ENCODE measurements at places on chromosomes 1 and 21.

DNA sequence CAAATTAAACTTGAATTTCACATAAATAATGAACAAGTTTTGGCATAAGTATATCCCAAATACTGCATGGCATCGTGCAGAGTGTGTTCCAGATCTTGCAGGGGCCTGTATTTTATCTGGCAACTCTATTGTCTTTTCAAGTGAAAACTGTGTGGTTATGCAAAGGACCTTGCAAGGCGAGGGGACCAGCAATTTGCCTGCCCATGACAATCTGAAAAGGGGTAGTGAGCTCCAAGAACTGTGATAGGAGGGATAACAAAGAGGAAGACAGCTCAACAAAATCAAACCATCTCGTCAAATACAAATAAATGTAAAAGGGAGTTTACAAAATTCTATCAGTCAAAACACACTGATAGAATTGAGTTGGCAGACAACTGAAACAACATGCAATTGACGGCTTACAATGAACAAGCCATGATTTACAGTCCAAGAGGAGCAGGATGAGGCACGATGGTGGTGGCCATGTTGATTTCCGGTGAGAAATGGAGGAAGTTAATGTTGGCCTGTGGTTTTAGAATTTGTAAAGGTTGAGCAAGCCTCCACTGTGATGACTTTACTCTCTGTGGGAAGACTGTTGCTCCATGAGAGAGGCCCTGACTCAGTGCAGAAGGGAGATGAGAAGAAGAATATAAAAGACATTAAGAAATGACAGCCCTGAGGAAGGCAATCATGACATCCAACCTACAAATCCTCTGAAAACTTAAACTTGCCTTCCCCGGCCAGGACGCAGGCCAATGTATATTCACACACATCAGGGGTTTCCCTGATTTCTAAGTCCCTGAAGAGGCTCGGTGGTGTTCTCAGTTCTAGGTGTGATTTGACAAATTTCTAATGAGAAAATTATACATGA is 132.2 kb downstream of the ADSS2 start:
- no peak for DNase-seq

GRCh38 chr1:70916034-70916427 is 131.6 kb downstream of the PTGER3 start:
- DNase-seq, result no peak

GRCh38 chr1:231872461-231872910 is 245.9 kb downstream of the DISC1 start:
- DNase-seq, result no peak

DNA sequence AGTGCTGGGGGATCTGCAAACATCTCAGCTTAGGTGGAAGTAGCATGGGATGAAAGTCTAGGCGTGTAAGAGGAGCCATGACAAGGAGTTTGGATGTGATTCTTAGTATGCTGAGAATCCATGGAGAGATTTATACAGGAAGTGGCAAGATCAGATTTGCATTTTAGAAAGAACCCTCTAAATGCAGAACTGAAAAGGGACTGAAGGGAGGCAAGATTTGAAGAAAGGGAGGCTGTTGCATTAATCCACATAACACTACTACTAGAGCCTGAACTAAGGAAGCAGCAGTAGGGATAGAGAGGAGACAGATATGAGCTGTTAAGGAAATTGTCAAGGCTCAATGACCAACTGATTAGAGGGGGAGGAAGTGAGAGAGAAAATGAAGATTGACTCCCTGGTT is 9.8 kb downstream of the C1orf74 start:
- DNase-seq, result no peak

GRCh38 chr1:185239861-185240260 is 77.2 kb downstream of the IVNS1ABP start:
- no peak for DNase-seq

- peak; percentile 63 for DNase-seq
Observed at GRCh38 chr1:153728305-153729066, 636 bp downstream of the INTS3 start.

DNA sequence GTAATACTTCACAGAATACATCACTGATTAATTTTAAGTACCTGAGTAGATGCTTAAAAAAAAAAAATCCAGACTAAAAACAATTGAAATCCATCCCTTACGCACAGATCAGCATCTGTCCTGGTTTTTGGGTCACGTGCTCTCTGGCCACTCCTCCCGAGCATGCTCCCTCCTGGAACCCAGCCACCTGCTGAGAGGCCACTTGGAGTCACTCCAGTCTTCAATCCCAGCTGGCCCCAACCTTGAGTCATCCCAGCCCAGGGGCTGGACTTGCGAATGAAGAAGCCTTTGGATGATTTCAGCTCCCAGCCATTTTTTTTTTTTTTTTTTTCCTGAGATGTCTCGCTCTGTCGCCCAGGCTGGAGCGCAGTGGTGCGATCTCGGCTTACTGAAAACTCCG is 8.9 kb downstream of the MAP1LC3C start:
- peak; percentile 24 for DNase-seq

DNA sequence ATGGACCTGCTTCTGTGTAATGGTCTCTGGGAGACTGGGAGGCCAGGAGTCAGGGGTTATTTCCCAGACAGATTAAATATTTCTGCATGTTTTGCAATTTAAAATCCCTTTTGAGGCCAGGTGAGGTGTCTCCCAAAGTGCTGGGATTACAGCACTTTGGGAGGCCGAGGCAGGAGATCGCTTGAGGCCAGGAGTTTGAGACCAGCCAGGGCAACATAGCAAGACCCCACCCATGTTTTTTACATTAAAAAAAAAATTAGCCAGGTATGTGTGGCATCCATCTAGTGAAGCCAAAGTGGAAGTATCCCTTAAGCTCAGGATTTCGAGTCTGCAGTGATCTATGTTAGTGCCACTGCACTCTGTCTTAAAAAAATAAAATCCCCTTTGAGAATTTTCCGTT is 34.1 kb downstream of the ECHDC2 start:
- DNase-seq, result no peak

All from NCI-H2227 treated with DMSO at 0.1 percent for 48 hours (cell line).